ENCODE measurements at places on chromosomes 6 and 20. TPM values are rescaled to one million over a fixed set of nuclear protein-coding genes. Genes with fewer than 3 reads are reported as not detected.

HTR1E gene
- total RNA-seq = not detected

RPS6KA2 gene
- total RNA-seq = 45.1 TPM

HLA-F gene
- total RNA-seq = 0.43 TPM

UNC93A gene
- total RNA-seq = not detected

GRCh38 chr20:37969949-37970855 lies 63.1 kb downstream of the TTI1 start:
- H3K27ac ChIP-seq = no peak overlapping the region
- no peak overlapping the region for H3K4me3 ChIP-seq
- peak; percentile 64 for DNase-seq
- no peaks in the 10 kb centered on the region for H3K27me3 ChIP-seq
- H3K4me1 ChIP-seq = peaks cover 9% of the 10 kb centered on the region

DNA sequence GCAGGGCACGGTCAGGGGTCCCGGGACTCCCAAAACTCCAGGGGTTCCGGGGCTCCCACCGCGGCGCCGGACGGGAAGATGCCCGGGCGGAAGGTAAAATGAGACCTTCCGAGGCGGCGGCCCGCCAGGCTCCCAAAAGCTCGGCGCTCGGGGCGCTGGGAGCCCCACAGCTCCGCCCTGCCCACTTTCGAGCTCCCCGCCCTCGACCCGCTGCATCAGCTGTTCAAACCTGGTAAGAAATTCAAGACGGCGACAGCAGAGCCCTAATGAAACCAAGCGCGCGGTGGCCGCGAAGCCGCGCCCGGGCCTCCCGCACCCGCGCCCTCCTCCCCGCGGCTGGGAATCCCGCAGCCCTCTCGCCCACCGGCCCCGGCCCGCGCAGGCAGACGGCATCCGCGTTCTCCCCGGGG lies 369 bp downstream of the SLC4A11 start:
- peak; percentile 66 for DNase-seq
- no peaks in the 10 kb centered on the region for H3K4me1 ChIP-seq
- peak overlapping the region; percentile 75 for H3K4me3 ChIP-seq
- H3K36me3 ChIP-seq = no peaks in the 10 kb centered on the region
- peaks cover 8% of the 10 kb centered on the region for H3K27me3 ChIP-seq

DNA sequence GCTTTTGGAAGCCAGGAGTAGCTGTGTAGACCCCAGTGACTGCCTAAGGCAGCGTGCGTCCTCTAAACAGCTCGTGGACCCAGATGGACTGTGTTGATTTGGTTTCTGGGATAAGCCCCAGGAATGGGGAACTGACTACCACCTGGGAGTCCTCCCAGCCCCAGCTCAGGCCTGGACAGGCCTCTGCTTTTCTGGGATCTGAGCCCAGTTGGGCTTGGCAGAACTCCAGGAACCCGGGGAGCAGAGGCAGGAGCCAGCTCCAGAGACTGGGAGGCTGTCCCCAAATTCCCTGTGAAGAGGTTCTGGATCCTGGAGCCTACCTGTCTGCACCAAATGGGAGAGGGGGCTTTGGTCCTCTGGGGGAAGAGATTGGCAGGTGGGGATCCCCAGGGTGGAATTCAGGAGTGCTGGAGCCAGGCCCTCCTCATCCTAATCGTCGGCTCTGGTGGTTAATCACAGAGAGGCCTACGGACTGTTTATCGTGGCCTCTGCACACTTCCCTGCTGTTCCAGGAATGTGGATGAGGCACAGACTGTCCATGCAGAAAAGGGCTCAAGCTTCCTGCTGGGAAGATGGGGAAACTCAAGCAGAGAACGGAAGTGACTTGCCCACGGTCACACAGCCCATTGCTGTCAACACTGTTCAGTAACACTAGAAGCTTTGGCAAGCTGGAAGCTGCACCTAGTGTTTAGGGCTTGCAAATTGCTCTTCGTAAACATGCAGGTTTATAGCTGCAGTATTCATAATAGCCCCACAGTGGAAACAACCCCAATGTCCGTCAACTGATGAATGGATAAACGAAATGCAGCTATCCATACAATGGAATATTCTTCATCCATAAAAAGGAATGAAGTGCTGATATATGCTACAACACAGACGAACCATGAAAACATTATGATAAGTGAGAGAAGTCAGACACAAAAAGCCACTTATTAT lies 100.6 kb downstream of the KCNB1 start:
- H3K4me3 ChIP-seq = no peak overlapping the region
- no peaks in the 10 kb centered on the region for H3K27me3 ChIP-seq
- DNase-seq = peak; percentile 32
- H3K4me1 ChIP-seq = no peaks in the 10 kb centered on the region

DNA sequence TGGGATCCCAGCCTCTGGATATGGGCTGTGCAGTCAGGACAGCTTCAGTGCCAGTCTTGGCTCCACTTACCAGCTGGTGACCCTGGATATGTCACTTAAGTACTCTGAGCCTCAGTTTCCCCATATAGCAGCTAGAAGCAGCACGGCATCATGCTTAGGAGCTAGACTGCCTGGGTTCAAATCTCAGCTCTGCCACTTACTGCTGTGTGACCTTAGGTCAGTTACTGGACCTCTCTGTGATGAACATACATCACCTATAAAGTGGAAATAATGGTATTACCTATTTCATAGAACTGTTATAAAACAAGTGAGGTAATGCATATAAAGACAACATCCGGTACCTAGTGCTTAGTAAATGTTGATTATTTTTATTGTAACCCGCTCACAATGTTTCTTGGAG lies 83.7 kb downstream of the GRM4 start:
- peaks cover 40% of the 10 kb centered on the region for H3K27me3 ChIP-seq
- peaks cover 14% of the 10 kb centered on the region for H3K4me1 ChIP-seq
- no peak for DNase-seq
- no peak overlapping the region for H3K4me3 ChIP-seq

- no peak overlapping the region for H3K4me3 ChIP-seq
- no peak for DNase-seq
- peaks cover 46% of the 10 kb centered on the region for H3K4me1 ChIP-seq
- H3K27ac ChIP-seq = no peak overlapping the region
- H3K36me3 ChIP-seq = no peaks in the 10 kb centered on the region
Observed at GRCh38 chr20:48931527-48932374, 10.2 kb downstream of the ARFGEF2 start.

GRCh38 chr6:71107911-71108420 lies 151.1 kb upstream of the B3GAT2 start:
- H3K36me3 ChIP-seq = no peaks in the 10 kb centered on the region
- peaks cover 18% of the 10 kb centered on the region for H3K4me1 ChIP-seq
- H3K4me3 ChIP-seq = peak overlapping the region; percentile 61
- peak; percentile 83 for DNase-seq

GRCh38 chr6:167210375-167211294 lies 52.9 kb upstream of the GPR31 start:
- H3K4me1 ChIP-seq = no peaks in the 10 kb centered on the region
- H3K36me3 ChIP-seq = no peaks in the 10 kb centered on the region
- H3K4me3 ChIP-seq = no peak overlapping the region
